ENCODE measurements at places on chromosomes 5 and 9.

GRCh38 chr9:93010704-93011103 lies 47.8 kb upstream of the SUSD3 start:
- DNase-seq, result no peak

GRCh38 chr5:136123236-136123768 lies 9.3 kb upstream of the SMAD5 start:
- DNase-seq, result no peak

GRCh38 chr9:69895659-69896058 lies 75.0 kb downstream of the CFAP95 start:
- DNase-seq, result no peak

DNA sequence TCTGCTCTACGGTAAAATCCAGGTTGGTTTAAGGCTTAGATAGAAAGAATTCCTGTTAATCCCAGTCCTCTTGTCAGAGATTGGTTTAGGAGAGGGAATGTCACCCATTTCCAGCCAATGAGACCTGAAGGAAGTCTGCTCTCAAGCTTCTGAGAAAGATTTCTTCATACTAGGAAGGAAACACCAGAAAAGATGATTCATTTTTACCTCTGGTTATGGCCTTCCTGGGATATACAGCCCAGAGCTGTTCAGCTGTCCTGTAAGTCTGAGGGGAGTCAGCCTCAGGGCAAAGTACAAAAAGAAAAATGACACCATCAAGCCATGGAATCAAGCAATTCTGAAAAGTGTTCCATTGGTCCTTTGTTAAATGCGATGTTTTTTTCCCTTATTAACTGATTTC lies 18.6 kb upstream of the CFAP95 start:
- DNase-seq, result no peak

DNA sequence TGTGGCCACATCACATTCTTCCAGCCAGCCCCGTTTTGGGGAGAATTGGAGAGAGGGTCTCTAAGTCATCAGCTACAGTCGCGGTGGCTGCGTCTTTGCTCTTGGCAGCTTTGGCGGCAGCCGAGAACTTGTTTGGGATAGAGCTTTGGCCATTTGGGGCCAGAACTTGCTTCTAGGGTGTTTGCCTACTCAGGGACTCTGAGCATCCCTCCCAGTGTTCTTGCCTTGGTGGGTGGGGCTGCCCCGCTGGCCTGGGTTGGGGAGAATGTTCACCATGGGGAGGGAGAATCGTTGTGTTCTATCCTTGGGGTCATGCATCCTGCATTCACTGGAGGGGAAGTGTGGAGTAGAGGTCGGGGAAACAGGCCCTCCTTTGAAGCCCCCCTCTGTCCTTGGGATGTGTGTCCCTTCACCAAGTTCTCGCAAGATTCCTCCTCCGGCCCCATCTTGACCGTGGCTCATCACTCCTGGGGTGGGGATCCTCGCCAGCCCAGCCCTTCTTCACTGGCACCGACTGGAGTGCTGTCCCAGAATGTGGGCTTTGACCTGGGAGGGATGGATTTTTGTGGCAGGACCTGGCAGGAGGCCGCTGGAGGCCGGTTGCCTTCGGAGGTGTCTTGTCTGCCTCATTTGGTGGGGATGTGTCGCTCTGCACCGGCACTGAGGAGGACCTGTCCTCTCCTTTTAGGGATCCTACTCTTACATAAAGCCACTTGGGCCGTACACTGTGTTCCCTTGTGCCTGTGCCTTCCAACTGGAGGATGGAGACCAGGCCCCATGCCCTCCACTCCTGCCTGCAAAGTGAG lies 3.5 kb downstream of the PHF2 start:
- no peak for DNase-seq

DNA sequence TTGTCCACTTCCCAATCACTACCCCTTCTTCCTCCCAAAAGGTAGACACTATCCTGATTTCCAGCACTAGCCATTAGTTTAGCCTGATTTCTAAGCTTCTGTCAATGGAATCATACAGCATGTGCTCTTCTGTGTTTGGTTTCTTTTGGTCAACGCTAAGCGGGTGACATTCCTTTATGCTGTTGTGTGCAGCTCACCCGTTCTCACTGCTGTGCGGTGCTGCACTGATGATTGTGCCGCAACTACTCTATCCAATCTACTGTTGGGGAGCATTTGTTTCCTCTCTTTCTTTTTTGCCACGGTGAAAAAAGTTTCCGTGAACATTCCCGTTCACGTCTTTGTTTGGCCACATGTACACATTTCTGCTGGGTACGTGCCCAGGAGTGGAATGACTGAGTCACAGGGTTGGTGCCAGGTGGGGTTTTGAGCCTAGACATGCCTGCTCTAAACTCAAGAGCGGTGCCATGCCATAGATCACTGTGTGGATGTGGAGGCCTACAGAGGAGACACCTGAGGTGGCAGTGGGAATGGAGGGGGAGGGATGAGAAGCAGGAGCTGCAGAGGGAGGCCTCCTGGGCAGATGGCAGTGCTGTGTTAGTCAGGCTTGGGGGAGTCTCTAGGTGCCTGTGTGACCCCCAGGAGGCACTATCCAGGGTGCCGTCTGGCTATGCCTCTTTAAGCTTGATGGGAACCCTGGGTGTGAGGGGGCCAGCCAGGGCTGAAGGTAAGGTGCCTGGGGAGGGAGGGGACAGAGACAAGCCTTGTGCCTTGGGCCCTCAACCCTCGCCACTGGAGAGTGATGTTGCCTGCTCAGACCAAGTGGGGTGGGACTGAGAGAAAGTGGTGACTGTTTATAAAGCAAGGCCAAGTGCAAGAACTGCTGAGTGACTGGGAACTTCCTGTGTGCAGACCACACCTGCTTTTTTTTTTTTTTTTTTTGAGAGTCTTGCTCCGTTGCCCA lies 11.4 kb upstream of the ANKRD33B start:
- no peak for DNase-seq

GRCh38 chr9:112531666-112532282 lies 45.1 kb downstream of the KIAA1958 start:
- DNase-seq, result no peak

DNA sequence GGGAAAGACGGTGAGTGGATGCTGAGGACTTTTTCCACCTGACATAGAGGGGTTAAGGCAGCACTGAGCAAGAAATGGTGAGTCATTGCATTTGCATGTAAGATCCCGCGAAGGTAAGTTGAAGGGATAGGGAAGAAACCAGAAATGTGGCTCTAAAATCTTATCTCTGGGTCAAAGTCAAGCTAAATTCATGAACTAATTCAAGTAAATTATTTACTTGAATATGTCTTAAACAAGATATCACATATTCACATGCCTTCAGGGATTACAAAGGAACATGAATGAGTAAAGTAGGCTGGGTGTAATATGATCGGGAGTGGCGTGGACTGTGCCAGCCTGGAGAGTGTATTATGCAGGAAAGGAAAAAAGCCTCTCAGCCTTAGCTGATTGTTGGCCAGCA lies 74.4 kb upstream of the EQTN start:
- DNase-seq, result no peak

- DNase-seq, result no peak
Measured at GRCh38 chr9:26054600-26055520, 376.6 kb upstream of the TUSC1 start.

- no peak for DNase-seq
Measured at GRCh38 chr5:22557251-22557650, 295.9 kb downstream of the CDH12 start.

DNA sequence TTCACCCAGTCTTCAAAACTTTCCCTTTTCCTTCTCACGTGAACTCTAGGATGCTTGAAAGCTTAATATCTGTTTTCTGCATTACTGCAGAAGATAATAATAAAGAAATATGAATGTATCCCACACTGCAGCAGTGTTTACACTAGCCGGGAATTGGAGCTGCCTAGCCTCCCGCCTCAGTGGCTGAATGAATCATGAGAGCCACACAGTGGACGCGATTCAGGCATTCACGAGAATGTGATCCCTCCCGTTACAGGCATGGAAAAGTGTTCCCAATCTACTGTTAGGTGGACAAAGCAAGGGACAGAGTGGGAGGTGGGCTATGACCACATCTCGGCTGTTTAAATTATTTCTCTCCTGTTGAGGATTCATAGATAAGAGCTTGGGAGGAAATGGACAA lies 69.4 kb upstream of the CTSL start:
- DNase-seq, result no peak

DNA sequence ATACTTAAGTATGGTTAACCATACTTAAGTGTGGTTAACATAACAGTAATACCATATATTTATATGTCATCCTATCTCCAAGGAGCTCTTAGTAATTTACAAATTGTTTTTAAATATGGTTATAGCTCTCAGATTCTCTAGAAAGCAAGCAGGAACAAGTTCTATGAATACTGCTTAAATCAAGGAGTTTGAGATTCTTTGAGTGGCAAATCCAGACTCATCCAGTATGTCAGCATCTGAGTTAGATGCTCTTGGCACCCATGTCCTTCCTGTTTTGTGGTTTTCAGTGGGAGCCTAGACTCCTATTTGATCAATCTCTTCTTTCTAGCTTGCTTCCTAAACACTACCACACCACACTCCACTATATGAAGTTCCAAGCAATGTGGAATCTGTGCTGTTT lies 114.7 kb upstream of the GDNF start:
- DNase-seq, result no peak

DNA sequence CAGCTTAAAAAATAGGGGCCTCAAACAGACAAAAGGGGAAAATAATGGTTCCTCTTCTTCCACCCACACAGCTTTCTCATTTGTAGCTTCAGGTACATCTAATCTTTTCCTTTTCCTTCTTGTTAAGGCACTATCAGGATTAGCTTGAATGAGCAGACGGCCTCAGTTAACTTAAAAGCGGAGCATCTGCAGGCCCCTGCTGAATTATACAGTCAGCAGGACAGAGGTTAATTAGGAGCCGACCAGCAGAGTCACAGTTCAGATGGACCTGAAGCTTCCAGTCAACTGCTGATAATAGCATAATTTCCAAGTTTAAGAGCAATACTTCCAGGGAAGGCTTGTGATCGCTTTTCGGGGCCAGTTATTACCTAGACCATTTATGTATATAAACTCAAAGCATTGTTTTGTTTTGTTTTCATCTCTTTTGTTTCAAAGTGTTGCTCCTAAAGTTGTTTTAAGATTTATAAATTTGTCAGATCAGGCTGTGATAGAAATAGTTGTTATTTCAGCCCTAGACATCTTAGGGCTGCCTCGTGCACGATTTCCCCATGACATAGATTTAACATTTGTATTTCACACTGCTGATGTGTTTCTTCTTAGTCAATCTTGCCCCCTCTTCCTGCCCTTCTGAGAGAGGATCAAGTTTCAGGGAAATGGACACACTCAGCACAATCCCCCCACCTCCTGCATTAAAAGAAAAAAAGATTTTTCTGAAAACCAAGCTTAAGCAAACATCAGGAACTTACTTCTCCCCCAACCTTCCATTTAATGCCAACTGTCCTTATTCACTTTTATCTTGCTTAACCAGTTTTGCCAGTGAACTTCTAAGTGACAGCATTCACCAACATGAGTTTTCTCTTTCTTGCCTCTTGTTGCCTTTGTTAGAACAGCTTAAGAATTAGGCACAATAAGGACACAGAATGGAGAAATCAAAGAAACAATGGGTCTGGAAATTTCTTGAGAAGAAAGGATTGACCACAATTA lies 449.8 kb downstream of the ARHGEF28 start:
- no peak for DNase-seq

DNA sequence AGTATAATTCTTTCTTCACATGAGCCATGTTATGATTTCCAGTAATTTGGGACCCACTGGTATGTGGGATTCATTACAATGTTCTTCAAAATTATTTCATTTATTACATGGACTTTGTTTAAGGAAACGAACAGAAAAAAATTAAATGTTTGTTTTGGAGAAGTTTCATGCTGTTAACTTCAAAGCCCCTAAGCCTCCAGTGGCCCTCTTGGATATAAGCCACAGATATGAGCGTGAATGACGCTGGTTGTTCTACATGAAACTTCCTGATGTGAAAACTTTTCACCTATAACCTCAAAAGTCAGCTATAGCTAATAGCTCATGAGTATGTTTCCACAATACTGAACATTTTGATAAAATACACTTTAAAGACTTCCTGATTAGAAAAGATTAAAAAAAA lies 334.2 kb downstream of the PDE4D start:
- no peak for DNase-seq

- DNase-seq, result no peak
Measured at GRCh38 chr9:133683586-133684120, 47.5 kb downstream of the DBH start.

DNA sequence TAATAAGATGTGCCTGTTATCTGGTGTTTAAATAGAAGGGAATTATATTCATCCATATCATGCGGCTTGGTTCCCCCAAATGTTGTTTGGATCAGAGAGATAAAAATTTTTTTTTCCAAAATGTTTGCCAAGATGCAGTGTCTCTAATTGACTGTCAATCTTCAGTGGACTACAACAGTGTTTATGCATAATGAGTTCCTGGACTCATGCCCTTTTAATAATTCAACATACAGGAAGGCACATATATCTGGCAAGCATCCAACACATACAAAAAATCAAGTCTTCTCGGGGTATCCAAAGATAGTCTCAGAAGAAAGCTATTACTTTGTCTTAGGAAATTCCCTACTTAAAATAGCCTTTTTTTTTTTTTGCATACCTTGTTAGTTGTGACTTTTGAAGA lies 1534.7 kb downstream of the EFNA5 start:
- DNase-seq, result no peak

DNA sequence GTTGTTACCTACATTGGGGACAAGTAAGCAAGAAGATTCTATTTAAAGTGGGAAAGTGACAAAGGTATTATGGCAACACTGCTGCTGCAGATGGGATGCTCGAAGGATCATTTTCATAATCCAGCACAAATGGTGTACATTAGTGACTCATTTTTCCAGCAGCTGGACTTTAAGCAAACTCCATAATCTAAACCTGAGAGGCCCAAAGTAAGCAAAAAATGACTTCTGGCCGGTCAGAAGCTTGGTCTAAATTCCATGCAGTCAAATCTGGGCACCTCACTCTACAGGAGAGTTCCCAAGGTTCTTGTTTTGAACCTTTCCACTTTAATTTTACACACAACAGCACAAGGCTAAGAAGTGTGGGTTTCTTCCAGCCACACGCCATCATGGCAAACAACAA lies 43.6 kb upstream of the TRAF1 start:
- DNase-seq, result no peak

Data from astrocyte of the cerebellum (primary cell).